Gastrocnemius medialis (tissue), 4 donors: ENCODE measurements at places on chromosomes 3 and 15. TPM values are rescaled to one million over a fixed set of nuclear protein-coding genes. Genes with fewer than 3 reads are reported as not detected.

- peak overlapping the region; percentile 48 for H3K4me3 ChIP-seq
- H3K27me3 ChIP-seq: no peaks in the 10 kb centered on the region
- peaks cover 33% of the 10 kb centered on the region for H3K4me1 ChIP-seq
- peak overlapping the region; percentile 85 for H3K27ac ChIP-seq
Measured at GRCh38 chr3:57890874-57891273, 117.3 kb upstream of the FLNB start.

GRCh38 chr3:177402533-177402932, 205.3 kb upstream of the TBL1XR1 start:
- no peak for DNase-seq
- H3K4me1 ChIP-seq: no peaks in the 10 kb centered on the region
- H3K4me3 ChIP-seq: no peak overlapping the region

DNA sequence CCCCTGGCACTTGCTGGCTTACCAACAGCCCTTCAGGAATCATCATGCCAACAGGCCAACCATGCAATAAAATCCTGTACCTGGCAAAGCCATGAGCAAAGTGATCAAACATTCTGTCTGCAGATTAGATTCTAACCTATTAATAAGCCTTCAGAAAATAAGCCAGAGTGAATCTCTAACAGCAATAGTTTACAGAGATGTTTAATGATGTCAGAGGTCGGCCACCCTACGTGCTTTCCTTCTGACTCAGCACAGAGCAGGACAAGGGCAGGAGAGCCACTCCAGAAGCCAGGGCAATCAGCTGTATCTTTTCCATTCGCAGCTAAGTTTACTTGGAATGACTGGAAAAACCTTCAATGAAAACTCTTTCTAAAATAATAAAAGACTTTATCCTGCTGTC, 13.1 kb downstream of the COL8A1 start:
- H3K27ac ChIP-seq: no peak overlapping the region
- no peaks in the 10 kb centered on the region for H3K27me3 ChIP-seq
- DNase-seq: no peak
- H3K36me3 ChIP-seq: no peaks in the 10 kb centered on the region

DNA sequence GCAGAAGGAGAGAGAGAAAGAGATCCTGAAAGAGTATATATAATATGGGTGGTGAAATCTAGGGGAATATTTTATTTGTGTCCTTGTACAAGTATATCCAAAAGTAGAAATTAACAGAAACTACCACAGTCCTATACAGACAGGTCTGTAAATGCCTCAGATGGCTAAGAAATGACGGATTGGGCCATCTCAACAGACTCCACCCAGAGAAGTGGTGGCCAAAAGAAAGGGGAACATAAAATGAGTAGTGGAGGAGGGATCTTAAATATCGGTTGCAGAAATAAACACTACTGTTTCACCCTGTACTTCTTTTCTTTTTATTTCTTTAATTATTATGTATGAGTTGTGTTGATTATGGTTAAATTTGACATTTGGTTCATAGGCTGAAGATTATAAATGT, 47.7 kb downstream of the CCR3 start:
- no peak overlapping the region for H3K27ac ChIP-seq
- no peaks in the 10 kb centered on the region for H3K27me3 ChIP-seq
- H3K4me1 ChIP-seq: no peaks in the 10 kb centered on the region
- no peak overlapping the region for H3K4me3 ChIP-seq
- no peaks in the 10 kb centered on the region for H3K36me3 ChIP-seq

- no peak for DNase-seq
- H3K27ac ChIP-seq: no peak overlapping the region
- H3K4me3 ChIP-seq: no peak overlapping the region
- H3K27me3 ChIP-seq: no peaks in the 10 kb centered on the region
- H3K36me3 ChIP-seq: no peaks in the 10 kb centered on the region
Measured at GRCh38 chr3:56885453-56885852, 83.7 kb upstream of the ARHGEF3 start.

DNA sequence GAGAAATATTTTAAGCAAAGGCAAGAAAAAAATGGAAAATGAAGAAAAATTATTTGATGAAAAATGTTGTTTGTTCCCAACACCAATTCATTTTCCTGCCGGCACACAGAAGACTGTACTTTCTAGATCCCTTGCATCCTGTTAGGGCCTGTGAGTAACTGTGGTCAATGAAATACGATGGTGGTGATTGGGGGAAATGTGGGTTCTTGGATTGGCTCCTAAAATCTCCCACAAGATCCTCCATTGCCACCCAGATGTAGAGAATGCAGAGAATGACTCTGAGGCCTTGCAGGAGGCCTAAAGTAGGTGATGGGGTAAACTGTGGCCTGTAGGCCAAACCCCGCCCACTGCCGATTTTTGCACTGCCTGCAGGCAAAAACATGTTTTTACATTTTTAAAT, 46.3 kb upstream of the C3orf70 start:
- no peak for DNase-seq
- no peaks in the 10 kb centered on the region for H3K4me1 ChIP-seq
- H3K27me3 ChIP-seq: no peaks in the 10 kb centered on the region
- no peak overlapping the region for H3K27ac ChIP-seq

GRCh38 chr3:155753038-155753639, 8.3 kb upstream of the PLCH1 start:
- no peaks in the 10 kb centered on the region for H3K36me3 ChIP-seq
- no peak overlapping the region for H3K27ac ChIP-seq
- H3K4me3 ChIP-seq: no peak overlapping the region
- H3K27me3 ChIP-seq: no peaks in the 10 kb centered on the region
- no peaks in the 10 kb centered on the region for H3K4me1 ChIP-seq

GRCh38 chr3:71805199-71805598, 20.3 kb upstream of the PROK2 start:
- H3K27me3 ChIP-seq: no peaks in the 10 kb centered on the region
- no peaks in the 10 kb centered on the region for H3K36me3 ChIP-seq
- no peak overlapping the region for H3K27ac ChIP-seq
- no peak for DNase-seq
- H3K4me3 ChIP-seq: no peak overlapping the region
- no peaks in the 10 kb centered on the region for H3K4me1 ChIP-seq

GRCh38 chr15:86973284-86973844, 893.7 kb downstream of the AGBL1 start:
- H3K4me3 ChIP-seq: no peak overlapping the region
- no peak overlapping the region for H3K27ac ChIP-seq
- no peak for DNase-seq
- no peaks in the 10 kb centered on the region for H3K27me3 ChIP-seq
- H3K4me1 ChIP-seq: no peaks in the 10 kb centered on the region
- no peaks in the 10 kb centered on the region for H3K36me3 ChIP-seq

- no peak overlapping the region for H3K4me3 ChIP-seq
- peak overlapping the region; percentile 95 for H3K27ac ChIP-seq
- DNase-seq: no peak
- H3K27me3 ChIP-seq: no peaks in the 10 kb centered on the region
- peaks cover 88% of the 10 kb centered on the region for H3K4me1 ChIP-seq
Measured at GRCh38 chr15:64691896-64692565, 83.4 kb downstream of the RBPMS2 start.

DNA sequence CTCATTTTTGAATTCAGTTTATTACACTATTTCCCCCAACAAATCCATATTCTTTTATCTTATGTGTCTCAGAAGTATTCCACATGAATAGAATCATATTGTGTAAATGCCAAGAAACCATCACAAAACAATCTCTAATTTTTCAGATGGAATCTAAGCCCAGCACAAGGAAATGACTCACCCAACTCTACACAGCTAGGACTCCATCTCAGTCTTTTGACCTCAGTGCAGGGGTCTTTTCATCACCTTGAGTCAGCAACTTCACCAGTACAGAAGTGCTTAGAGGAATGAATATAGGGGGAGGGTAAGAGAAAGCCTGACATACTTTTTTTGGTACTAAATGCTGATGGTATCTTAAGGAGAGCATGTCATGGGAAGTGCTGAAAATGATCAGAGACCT, 169.3 kb upstream of the LRRN1 start:
- DNase-seq: no peak
- no peaks in the 10 kb centered on the region for H3K4me1 ChIP-seq
- H3K36me3 ChIP-seq: no peaks in the 10 kb centered on the region
- no peak overlapping the region for H3K27ac ChIP-seq

- no peak overlapping the region for H3K27ac ChIP-seq
- no peak for DNase-seq
- H3K4me3 ChIP-seq: no peak overlapping the region
- H3K4me1 ChIP-seq: peaks cover 16% of the 10 kb centered on the region
- no peaks in the 10 kb centered on the region for H3K36me3 ChIP-seq
Measured at GRCh38 chr3:156761007-156761406, 65.1 kb upstream of the LEKR1 start.

AMIGO3 gene
- total RNA-seq: not detected

BLM gene
- total RNA-seq: 11.6 TPM

CLDN16 gene
- total RNA-seq: not detected

ROPN1 gene
- total RNA-seq: not detected

AQP9 gene
- 0.52 TPM for total RNA-seq

MB21D2 gene
- 3.8 TPM for total RNA-seq
